ENCODE measurements at places on chromosomes 2 and 18. TPM values are rescaled to one million over a fixed set of nuclear protein-coding genes. Genes with fewer than 3 reads are reported as not detected.

TAF4B gene
- total RNA-seq, result 5.2 TPM

CEBPZOS gene
- 41.7 TPM for total RNA-seq

IL1RL2 gene
- total RNA-seq, result not detected

LIMS3 gene
- total RNA-seq, result not detected

C2orf66 gene
- total RNA-seq, result 0.11 TPM
